Hypothalamus (tissue), 51 donors: ENCODE measurements at places on chromosomes 4 and X.

DNA sequence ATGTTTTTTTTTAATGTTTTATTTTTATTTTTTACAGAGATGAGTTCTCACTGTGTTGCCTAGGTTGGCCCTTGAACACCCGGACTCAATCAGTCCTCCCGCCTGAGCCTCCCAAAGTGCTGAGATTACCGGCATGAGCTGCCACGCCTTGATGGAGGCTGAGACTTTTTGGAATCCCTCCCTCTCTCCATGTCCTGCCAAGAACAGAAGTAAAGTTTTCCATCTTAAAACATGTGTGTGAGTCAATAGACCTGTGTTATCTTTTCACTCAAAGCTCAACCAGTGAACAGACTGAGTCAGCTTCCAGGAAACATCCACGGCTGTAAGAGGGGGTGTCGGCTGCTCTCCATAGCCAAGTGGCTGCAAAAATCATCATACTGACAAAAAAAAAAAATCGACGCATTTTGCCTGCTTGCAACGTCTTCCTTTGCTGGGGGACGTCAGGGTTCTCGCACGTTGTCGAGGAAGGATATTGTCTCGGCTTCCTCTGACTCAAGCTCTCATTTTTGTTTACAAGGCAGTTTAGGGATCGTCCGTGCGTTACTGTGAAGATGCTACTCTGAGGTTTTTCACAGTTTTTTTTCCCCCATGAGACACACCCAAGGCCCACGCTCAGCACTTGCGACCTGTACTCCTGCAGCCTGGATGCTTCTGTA, 10.0 kb upstream of the ASMTL start:
- DNase-seq: no peak

GRCh38 chr4:86898562-86898961, 6.3 kb upstream of the C4orf36 start:
- no peak for DNase-seq

DNA sequence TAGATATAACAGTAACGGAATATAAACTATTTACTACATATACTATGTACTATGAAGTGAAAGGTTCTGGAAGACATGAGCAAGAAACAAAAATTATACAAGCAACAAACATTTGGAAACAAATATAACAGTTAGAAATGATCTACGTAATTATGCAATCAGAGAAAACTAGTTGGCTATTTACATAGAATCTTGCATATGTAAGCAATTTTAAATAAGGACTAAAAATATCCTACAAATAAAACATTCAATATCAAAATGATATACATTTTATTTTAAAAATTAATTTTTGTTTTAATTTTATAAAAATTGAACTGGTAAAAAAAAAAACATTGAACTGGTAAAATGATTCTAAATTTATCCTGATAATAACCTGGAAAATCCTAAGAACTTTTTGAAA, 642.5 kb upstream of the PCDH10 start:
- no peak for DNase-seq

GRCh38 chr4:99264927-99265326, 25.9 kb downstream of the ADH1A start:
- DNase-seq: no peak

DNA sequence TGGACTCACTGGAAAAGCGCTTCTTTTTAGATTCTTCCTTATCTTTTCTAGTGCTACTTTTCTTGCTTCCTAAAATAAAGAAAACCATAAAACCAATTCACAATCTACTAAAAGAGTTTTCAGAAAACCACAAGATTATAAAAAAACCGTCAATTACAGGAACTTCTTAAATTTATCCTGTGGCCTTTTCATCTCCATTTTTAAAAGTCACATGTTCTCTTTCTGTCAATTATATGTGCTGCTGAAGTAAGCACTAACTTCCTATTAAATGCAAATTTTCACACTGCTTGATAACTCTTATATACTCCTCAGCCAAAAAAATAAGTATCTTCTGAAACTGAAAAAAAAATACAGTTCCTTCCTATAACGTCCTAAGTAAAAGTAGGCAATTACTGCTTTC, 32.8 kb downstream of the CENPC start:
- DNase-seq: no peak

DNA sequence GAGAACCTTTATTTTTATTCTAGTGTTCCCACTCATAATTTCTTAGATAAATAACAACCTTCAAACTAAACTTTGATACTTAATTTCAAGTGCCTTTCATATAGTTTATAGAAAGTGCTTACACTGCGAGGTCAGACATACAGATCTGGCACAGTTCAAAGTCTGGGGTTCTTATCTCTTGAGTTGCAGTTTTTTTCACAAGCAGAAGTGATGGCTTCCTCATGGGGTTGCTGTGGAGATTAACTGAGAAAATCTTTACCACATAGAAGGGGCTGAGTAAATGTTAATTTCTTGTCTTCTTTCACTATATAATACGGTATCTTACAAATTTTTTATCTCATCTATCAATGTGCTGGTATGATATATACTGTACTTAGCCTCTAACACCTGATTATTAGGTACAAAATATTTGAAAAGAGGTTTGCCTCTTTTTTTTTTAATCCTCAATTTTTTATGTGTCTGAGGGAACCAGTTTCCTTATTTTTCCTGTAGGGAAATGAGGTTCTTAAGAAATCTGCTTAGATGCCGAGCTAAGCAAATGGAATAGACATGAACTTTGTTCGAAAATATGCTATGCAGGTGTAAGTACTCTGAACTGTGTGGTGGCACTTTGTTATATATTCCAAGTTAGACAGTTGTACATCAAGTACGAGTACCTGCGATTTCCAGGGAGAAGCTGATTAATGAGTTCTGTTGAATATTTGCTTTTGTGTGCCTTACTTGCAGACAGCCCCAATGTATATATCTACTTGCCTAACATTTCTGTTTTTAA, 3.3 kb downstream of the ING2 start:
- DNase-seq: no peak

- DNase-seq: no peak
Observed at GRCh38 chrX:111581086-111581485, 69.6 kb downstream of the SERTM2 start.

DNA sequence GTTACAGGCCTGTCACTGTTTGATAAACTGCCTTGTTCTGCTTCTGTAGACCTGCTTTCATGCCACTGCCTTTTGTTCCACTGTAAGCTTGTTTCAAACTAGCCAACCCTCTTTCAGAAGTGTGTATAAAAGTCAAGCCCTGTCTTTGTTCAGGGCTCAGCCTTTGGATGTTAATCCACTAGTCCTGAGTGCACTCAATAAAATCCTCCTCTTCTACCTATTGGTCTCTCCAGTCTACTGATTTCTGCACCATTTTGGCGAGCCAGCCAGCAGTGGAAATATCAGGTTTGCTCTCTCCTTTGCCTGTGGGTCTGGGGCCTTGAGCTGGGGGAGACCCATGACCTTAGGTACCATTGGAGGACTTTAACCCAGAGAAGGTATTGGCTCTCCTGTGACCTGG, 901.6 kb upstream of the NDST4 start:
- no peak for DNase-seq

DNA sequence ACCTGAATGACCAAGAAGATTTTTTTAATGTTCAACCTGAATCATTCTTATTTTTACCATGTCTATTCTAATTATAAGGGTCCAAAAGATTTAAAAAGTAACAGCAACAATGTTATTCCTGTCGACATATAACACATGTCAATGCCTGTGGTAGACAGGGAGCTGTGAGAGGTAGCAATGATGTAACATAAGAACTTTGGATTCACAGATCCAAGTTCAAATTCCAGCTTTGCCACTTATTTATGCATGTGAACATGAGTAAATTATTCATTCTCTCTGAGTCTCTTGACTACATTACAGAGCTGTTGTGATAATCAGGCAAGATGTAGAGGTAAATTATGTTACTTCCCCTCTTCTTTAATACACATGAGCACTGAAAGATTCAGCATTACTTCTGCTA, 54.5 kb downstream of the KLHL8 start:
- no peak for DNase-seq

DNA sequence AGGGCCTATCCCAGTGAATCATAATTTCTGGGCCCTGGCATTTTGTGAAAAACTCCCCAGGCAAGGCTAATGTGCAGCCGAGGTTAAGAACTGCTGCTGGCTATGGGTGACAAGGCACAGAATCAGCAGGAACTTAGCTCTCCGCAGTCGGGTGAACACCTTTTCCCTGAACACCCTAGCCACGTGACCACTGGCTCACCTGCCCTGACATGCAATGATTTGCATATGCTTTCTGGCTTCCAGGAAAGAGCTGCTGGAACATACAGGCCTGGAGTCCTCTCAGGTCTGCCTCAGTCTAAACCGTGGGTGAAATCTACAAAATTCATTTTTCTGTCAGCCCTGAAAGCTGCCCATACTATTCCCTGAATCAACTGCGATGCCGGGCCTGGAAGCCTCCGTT, 56.6 kb downstream of the ZNF827 start:
- DNase-seq: no peak

GRCh38 chr4:53720776-53721175, 129.5 kb upstream of the LNX1 start:
- DNase-seq: no peak

DNA sequence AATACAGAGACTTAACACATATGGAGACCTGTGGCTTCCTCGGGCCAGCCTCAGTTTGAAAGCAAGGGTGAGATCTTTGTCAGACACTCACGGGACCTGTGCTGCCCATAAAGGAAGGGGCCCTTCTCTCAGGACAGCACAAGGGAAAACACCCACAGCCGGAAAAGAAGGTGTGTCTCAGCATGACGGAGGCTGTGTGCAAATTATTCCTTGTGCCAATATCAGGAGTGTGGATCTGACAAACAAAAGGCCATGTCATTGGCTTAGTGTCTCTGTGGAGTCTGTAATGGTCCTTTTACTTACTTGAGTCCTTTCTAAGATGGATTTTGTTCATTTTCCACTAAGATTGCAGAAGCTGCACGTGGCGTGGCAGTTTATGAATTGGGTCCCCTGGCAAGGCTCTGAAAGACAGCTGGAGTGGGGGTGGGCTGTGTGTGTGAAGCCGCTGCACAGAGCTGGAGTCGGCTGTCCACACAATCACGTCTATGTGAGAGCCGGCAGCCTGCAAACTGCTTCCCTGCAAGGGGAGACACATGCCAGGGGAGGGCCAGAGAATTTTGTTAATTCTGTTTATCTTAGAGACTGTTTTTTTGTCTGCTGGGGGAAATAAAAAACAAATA, 1.9 kb downstream of the ENPP6 start:
- DNase-seq: peak; percentile 44

DNA sequence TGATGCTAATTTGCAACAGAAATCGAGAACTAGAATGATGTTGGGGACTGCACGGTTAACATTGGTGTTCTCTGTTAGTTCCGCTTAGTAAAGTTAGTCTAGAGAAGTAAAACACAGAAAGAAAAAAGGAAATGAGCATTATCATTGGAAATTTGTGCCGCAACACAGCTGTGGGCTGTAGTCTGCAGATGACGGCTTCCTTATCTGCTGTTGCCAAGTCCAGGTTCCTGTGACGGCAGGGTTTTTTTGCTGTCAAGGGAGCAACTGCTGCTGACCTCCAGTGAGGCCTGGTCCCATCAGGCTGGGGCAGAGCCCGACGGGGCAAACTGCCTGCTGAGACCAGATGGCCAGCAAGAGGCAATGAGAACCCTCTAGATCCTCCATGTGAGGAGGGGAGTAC, 38.9 kb upstream of the PHEX start:
- peak; percentile 3 for DNase-seq

GRCh38 chr4:176945334-176945733, 152.6 kb upstream of the VEGFC start:
- no peak for DNase-seq

DNA sequence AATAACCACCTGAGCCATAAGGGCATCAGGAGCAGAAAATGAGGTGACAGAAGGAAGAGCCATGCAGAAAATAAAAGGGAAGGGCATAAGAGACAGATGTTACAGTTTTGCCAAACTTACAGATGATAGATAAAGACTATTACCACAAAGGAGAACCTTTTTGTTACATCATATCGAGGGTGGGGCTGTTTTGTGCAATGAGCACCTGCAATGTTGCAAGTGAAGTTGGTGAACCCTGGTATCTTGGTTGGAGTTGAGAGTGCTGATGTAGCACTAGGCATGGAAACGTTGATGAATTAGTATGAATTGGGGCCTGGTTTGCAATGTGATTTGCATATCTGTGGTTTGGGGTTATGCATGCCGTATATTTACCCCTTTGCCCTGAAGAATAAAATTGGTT, 119.8 kb upstream of the TEX13D start:
- no peak for DNase-seq

GRCh38 chr4:12270546-12270945, 841.9 kb upstream of the HS3ST1 start:
- DNase-seq: no peak

GRCh38 chr4:142698552-142698951, 147.5 kb downstream of the INPP4B start:
- DNase-seq: no peak

DNA sequence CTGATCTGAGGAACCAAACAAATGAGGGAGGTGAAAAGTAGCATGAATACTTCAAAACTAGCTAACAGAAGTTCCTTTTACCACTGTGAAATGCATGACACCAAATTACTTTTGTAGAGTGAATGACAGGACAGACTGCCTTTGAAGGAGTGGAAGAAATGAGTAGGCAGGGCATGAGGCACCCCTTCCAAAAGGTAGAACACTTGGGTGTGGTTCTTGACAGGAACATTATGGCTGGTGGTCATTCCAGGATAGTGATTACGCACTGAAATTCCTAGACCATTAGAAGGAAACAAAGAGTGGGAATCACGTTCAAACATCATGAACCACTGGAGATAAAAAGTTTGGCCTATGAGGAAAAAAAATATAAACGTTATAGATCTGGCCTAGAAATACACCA, 4.9 kb downstream of the HUWE1 start:
- no peak for DNase-seq

GRCh38 chrX:110402091-110402849, 43.6 kb downstream of the RTL9 start:
- no peak for DNase-seq

DNA sequence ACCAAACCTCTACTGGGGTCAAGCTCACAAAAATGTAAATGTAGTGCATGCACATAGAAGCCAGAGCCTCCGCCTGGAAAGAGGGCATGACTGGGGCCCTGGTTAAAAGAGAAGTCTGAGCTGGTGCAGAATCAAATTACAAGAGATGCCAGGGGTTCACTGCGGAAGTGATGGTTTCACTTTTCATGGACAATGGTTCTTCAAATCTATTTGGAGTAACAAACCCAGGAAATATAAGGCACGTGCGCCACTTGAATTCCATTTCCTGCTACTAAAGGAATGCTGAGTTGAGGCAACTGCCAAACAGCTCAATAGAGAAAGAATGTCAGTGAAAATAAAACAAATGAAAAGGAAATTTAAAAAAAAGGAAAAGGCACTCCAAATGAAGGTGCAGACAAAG, 79.8 kb downstream of the FUNDC1 start:
- DNase-seq: no peak

DNA sequence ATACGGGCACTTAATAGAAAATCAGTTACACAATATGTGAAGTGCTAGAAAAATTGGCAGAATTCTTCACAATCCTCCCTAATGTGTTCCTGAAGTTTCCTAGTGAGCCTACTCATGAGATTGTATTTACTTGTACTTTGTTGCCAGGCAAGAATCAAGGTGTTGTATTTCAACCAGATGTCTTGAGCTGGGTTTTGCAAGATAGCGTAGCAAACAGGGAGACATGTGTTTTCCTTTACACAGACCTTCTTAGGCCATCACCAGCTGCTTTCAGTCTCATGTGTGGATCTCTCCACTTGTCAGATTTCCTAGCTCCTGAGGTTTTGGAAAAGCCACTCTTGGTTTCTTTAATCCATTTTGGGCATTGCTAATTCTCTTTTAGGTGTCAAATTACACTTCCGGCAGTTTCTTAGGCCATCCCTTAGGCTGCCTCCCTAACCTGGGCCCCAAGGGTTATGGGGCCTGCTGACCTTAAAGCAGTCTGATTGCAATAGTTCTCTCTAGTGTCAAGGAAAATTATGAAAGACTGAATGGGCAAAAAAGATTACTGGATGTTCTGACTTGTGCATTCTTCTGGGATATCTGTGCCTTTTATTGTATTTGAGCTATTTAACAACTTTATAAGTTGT, 12.2 kb upstream of the EDA start:
- no peak for DNase-seq
